NCI-H1092 (cell line): ENCODE measurements at places on chromosomes 2 and 18.

GRCh38 chr18:46481847-46482245 is 175.2 kb downstream of the LOXHD1 start:
- DNase-seq = no peak

DNA sequence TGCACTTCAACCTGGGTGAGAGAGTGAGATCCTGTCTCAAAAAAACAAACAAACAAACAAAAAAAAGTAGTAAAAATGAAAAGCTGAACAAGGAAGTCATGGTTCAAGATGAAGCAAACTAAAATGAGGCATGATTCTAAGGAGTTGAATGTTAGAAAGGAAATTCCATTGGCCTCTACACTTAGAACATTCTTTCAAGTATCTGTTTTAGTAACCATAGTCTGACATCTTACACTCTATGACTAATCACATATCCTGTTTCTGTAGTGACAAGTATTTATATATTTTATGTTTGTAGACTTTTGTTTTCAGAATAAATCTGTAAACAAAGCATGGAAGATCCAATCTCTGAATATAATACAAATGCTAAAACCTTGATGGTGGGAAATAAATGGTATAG is 164.1 kb downstream of the KIAA1328 start:
- no peak for DNase-seq

DNA sequence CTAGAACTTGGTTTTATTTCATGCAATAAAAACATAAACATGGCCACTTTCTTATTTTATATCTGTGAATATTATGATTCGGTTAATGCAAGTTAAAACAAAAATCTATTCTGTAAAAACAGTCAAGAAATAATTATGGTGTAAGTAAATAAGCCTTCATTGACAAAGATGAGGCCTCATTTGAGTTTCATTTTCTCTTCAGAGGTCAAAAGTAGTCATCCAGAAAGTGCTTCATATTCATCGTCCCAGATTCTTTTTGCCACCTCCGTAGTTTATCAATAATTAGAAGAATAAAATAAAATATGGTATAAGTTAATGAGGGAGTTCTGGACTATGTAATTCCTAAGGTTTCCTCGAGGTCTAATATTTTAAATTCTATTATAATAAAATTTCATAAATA is 19.4 kb upstream of the HNRNPA3 start:
- no peak for DNase-seq

GRCh38 chr18:39843546-39843945 is 2111.5 kb upstream of the PIK3C3 start:
- no peak for DNase-seq

DNA sequence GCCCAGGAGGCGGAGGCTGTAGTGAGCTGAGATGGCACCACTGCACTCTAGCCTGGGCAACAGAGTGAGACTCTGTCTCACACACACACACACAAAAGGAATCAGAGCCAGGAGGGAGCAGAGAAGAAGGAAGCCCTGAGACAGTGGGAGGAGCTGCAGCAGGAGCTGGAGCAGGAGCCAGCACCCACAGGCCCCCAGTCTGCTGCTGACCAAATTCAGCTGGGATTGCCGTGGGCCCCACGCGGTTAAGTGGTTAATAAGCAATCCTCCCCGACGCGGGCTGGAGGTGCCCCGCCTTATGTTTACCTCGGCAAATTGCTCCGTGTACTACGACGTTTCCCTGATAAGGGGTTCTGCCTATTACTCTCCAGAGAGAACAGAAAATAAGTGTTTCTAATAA is 265.3 kb downstream of the TWIST2 start:
- DNase-seq = no peak

DNA sequence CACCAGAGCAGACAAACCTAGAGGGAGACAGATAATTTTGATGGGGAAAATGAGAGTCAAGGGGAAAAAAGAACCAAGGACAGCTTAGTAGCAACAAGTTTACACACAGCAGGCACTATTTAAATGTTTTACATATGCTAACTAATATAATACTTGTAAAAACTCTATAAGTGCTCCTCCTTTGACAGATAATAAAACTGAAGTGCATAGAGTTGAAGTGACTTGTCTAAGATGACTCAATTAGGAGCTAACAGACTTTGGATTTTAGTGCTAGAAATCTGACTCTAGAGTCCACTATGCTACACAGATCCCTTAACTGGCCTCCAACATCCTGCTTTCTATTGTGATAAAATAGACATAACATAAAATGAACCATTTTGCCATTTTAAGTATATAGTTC is 506.9 kb downstream of the SATB2 start:
- DNase-seq = no peak

DNA sequence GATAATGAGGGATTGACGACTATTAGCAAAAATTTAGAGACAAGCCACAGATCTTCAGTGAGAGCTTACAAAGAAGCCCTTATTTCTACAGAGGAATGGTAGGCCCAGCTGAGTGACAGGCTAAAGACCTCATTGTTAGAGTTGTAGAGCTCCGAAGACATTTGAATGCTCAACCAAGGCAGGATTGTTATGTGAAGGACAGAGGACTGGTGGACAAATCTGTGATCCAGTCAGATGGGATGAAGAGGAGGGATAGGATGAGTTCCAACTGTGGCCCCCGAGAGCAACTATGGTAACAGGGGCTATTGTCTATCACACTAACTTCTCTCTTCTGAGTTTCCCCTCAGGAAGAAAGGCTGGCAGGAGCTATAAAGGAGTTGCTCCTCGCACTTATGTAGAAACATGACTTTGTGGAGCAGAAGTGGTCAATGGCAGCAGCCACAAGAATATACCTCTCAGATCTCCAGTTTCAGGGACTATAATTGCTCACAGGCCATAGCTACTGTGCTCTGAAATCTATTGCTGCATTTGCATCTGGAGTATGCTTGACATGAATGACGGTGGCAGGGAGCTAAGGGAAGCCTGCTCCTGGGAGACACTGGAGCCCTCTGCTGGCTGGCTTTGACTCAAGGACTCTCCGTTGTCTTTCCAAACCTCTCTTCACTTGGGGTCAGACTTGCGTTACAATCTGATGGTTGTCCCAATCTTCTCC is 50.3 kb upstream of the GREB1L start:
- peak; percentile 30 for DNase-seq

GRCh38 chr2:111121828-111122630 is 1.3 kb downstream of the BCL2L11 start:
- DNase-seq = peak; percentile 62

- no peak for DNase-seq
Measured at GRCh38 chr2:19801367-19802080, 100.3 kb downstream of the TTC32 start.

- DNase-seq = no peak
Measured at GRCh38 chr2:128154225-128154624, 63.2 kb downstream of the UGGT1 start.

DNA sequence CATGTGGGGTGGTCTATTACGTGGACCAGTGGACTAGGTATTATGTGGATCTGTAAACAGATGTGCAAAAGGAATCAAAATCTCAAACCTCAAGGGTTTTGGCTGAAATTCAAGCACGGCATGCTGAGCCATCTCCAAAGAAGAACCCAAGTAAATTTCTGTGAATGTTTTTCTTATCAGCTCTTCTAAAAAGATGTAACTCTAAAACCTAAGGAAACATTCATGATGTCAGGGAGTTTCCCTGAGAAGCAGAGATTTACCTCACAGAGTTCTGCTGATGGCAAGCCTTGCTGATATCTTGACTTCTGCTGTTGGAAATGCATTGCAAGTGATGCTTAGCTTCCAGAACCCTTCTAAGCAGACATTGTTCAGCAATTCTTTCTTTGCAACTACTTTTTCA is 21.6 kb downstream of the DSG4 start:
- no peak for DNase-seq

- no peak for DNase-seq
Measured at GRCh38 chr18:75073654-75074053, 135.3 kb downstream of the PTGR3 start.

GRCh38 chr2:96315400-96316071 is 9.6 kb upstream of the ITPRIPL1 start:
- no peak for DNase-seq

GRCh38 chr2:235394278-235394828 is 99.5 kb upstream of the AGAP1 start:
- DNase-seq = no peak

- DNase-seq = no peak
Measured at GRCh38 chr18:13381944-13382365, 163.4 kb downstream of the LDLRAD4 start.

DNA sequence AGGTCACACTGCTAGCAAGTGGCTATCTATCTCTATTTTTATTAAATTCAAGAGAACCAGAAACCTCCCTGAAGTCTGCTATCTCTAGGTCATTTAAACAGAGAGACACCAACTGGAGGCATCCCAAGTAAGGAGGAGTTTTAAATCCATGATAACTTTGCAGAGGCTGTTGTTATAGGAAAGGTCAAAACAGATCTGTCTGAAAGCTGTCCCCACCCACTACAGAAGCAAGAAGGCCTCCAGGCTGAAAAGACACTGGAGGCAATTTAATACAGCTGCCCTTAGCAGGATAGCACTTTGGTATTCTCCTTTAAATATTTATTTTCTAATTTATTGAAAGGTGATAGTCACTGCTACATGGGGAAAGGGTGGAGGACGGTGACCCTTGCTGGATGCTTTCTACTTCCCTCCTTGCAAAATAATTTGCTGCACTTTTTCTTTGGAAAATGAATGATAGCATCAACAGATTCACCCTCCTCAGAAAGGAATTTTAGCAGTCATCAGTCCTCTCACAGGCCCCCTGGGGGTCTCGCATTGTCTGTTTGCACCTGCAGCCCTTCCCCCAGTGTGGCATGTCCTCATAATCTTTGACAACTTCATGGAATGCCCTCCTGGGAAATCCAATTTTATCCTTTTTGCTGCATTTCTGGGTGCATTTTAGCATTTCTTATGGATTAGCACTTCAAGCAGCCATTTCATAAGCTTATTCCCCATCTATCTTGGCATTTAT is 429.5 kb upstream of the TNP1 start:
- DNase-seq = peak; percentile 34
